DMS53 (cell line): ENCODE measurements at places on chromosomes 16 and 17.

DNA sequence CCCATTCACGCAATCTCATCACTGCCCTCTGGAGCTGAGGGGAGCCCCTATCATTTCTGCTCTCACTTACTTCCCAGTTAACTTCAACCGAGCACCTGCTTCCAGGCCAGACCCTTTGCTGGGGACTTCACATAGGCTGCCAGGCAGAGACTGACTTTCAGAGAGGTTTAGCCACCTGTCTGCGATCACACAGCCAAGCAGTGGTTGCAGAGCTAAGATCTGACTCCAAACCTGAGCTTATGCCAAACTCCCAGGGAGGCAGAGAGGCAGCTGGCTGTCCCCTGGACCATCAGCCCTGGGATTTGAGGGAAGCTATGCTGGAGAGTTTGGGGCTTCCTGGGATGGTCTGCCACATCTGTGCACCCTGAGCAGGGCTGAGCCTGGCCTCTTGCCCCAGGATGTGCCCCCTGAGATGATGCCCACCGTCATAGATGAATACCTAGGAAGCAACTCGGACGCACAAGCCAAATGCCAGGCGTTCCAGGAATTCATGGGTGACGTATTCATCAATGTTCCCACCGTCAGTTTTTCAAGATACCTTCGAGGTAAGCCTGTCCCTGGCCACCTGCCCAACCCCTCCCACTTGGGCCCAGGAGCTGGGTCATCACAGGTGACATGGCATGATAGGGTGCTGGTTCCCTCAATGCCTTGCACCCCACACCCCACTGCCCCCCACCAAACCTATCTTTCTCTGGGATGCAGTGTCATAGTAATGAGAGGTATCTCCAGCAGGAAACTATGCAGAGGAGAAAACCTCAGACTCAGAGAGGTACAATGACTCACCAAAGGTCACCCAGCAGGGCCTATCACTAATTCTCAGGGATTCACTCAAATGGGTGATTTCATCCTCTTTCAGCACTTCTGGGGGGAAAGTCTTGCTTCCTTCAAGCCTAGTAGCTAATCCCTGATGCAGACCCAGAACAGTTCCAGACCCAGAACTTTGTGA is 10.0 kb downstream of the CES3 start:
- DNase-seq = no peak

DNA sequence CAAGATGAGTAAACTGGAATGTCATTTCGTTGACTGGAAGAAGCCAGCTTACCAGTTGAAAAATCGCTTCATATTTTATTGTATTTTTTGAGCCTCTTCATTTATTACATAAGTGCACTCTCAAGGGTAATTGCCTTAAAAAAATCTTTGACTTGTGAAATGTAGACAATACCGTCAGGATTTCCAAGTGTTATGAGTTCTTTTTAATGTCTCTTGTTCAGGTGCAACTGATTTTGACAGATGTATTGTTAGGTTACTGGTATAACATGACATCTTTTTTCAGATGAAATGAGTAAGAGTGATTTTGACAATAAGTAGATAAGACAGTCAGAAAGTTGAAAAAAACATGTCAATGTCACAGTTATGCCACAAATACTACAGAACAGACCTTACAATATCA is 169.1 kb downstream of the CNTNAP4 start:
- no peak for DNase-seq

- peak; percentile 35 for DNase-seq
Measured at GRCh38 chr16:71353736-71354135, 4.8 kb upstream of the CALB2 start.

DNA sequence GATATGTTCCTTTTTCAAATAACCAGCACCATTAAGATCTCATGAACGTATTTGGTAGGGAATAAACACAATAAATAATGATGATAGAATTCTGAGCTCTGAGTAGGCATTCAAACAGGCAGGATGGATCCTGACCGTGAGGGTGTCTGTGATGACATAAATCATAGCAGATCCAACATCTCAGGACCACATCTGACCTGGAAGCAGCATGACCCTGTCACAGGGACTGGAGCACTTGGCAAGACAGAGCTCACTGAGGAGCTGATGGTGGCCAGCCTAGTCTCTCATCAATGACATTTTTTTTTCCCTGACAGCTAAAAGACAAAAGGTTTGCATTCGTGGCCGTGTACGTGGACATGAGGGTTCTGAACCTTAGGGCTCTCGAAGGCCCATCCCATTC is 337.5 kb downstream of the NPIPA8 start:
- no peak for DNase-seq

DNA sequence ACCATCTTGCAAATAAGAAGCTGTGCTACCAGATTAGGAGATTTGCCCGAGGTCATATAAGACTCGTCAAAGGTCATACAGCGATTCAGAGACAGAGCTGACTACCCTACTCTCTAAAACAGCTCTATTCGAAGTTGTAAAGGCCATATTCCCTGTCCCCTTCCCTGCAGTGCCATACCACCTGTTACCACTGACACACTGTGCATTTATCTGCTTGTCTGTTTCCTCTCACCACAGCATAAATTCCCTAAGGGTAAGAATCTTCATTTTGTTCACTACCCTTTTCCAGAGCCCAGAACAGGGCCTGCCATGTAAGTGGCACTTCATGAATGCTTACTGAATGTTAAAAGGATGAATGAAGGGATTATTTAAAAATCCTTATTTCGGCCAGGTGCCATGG is 3.4 kb upstream of the KSR1 start:
- peak; percentile 24 for DNase-seq

DNA sequence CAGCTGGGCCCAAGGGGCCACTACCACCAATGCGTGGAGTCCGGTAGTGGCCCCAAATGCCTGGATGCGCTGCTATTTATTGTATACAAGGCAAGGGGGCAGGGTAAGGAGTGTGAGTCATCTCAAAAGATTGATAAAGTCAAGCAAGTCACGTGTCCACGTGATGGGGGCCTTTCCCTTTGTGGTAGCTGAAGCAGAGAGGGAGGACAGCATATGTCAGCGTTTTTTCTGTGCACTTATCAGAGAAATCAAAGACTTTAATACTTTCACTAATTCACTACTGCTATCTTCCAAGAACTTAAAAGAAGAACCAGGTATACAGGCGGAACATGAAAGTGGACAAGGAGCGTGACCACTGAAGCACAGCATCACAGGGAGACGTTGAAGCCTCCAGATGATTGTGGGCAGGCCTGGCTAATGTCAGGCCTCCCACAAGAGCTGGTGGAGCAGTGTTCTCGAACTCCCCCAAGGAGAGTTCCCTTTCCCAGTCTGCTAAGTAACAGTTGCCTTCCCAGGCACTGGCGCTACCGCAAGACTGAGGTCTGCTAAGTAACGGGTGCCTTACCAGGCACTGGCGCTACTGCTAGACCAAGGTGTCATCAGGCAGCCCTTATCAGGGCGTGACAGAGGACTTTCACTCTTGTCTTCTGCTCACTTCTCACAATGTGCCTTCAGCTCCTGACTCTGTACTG is 10.8 kb upstream of the ASB16 start:
- DNase-seq = no peak

DNA sequence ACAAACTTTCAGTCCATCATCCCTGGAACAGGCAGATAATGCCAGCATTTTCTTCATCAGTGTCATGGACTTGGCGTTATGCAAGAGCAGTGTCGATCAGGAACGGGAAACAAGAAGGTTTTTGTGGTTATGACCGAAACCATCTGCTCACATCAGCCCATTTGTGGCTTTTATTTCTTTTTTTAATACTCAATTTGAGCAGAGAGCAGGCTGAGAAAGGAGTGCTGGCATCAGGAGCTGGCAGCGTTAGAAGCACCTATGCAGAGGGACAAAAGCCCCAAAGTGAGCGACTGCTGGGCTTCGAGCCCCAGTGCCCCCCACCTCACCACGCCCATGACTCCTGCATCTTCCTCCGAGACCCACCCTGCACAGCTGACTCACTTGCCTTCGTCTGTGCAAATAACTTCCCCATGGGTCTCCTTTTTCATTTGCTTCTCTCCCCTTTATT is 16.2 kb upstream of the CD300E start:
- no peak for DNase-seq

DNA sequence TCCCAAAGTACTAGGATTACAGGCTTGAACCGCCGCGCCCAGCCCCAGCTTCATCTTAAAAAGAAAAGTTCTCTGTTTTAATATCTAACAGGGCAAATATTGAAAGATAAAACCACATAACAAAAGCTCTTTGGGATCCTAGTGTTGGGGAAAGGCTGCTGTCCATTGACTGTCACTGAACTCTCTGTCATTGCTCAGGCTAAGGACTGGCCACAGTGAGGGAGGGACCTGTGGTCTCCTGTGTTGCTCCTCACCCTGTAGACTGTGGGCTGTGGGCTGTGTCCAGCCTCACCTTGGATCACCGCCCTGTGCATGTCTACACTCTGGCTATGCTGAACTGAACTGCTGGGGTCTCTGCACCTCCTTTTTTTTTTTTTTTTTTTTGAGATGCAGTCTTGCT is 11.3 kb upstream of the PYDC1 start:
- no peak for DNase-seq

DNA sequence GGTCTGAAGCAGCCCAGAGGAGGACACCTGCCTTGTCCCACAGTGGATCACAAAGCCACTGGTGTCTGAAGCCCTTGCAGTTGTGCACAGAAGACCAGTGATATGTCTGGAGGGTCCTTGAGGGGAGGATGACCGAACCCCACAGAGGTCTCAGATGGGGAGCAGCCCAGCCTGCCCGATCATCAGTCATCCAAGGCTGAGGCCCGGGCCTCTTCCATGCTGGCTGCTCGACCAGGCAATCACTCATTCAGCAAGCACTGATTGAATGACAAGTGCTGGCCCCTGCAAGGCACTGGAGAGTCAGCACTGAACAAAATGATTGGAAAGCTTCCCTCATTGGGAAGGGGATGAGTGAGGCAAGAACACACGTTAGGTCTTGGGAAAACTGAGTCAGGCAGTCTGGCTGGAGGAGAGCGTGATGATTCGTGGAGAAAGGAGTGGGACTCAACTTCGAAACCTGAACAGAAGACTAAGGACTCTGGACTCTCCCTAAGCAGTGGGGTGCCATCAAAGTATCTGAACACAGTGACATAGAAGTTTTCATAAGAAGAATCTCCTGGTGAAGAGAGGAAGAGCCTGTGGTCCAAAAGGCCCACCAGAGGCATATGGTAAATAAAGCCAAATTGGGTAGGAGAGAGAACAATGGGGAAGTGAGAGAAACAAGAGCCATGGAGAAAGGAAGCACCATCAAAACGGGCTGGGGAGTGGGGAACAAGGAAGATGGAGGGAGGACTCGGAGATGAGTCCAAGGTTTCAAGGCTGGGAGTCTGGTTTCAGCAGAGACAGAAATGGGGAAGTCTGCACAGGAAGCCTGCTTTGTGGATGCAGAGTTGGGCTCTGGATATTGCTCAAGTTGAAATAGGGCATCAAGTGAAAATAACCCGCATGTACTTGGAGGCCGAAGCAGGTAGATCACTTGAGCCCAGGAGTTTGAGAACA is 10.2 kb downstream of the PIK3R5 start:
- no peak for DNase-seq

- DNase-seq = no peak
Measured at GRCh38 chr16:79320956-79321355, 279.6 kb downstream of the MAF start.

DNA sequence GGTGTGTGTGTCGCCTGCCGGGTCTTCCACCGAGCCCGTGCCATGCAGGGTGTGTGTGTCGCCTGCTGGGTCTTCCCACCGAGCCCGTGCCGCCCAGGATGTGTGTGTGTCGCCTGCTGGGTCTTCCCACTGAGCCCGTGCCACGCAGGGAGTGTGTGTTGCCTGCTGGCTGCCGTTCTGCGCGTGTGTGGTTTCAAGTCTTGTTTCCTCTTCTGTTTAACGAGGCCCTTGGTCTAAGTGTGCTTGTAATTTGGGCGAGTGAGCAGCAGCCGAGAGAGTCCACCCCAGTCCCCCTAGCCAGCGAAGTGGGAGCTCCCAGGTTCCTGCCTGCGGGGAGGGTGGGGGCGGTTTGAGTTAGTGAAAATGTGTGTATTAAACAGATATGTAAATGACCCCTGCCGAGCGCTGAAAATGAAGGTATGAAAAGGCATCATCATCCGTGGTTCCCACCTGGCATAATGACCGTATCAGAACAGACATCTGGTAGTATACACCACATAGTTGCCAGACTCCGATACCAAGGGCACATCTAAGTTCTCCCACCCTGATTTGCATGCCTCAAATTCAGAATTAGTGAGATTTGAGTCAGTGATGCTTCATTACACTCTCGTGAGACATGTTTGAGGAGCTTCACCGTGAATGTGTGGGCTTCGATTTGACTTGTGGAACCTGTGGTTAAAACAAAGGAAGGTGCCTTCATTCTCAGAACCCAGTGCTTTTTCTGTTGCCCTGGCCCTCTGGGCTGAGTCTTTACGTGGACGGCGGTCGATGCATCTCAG is 114.5 kb upstream of the CHMP6 start:
- DNase-seq = no peak

GRCh38 chr17:41666708-41667279 is 21.9 kb upstream of the EIF1 start:
- peak; percentile 89 for DNase-seq
